Omental fat pad (tissue), 4 donors: ENCODE measurements at places on chromosomes 7 and 10. TPM values are rescaled to one million over a fixed set of nuclear protein-coding genes. Genes with fewer than 3 reads are reported as not detected.

The SFRP4 gene
- 3.5 TPM for total RNA-seq

The CHST15 gene
- total RNA-seq: 35.7 TPM

The MYL10 gene
- total RNA-seq: not detected

The ACSM6 gene
- total RNA-seq: not detected

The AMPH gene
- total RNA-seq: 41.2 TPM

The UBN2 gene
- 8.4 TPM for total RNA-seq

The LRRN3 gene
- total RNA-seq: 5.3 TPM

The OR6B1 gene
- total RNA-seq: not detected

The PON1 gene
- not detected for total RNA-seq

The RBP3 gene
- not detected for total RNA-seq

The ARHGEF5 gene
- total RNA-seq: 10.8 TPM

The ANXA11 gene
- 123 TPM for total RNA-seq

The AGAP6 gene
- 37.6 TPM for total RNA-seq

The ZNF679 gene
- total RNA-seq: not detected
